ENCODE measurements at places on chromosomes 4 and X.

DNA sequence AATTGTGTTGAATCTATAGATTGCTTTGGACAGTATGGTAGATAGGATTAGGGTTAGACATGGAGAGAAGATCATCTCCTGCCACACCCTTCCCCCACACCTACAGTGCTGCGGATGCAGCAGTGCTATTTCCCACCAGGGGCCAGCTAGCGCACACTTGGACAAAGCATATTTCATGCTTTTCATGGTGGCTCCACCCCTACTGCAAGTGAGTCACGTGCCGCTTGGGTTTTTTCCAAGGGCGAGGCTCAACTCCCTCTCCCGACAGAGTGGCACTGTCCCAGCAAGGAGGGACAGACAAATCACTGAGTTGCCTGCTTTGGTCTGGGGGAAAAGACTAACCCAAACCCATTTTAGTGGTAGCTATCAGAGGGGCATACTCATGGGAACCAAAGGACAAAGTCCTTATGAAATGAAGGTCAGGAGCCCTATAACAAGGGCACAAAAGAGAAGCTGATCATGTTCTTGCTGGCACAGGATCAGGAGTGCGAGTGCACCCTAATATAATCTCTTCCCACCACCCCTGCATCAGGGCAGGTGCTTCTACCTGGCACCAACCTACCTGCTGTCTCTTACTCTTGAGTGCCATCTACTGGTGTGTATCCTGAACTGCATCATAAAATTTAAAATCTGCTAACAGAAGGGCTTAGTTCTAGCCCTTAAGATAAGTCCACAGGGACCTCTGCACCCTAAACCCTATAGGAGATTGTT lies 55.1 kb upstream of the PGAM4 start:
- DNase-seq, result peak; percentile 33

DNA sequence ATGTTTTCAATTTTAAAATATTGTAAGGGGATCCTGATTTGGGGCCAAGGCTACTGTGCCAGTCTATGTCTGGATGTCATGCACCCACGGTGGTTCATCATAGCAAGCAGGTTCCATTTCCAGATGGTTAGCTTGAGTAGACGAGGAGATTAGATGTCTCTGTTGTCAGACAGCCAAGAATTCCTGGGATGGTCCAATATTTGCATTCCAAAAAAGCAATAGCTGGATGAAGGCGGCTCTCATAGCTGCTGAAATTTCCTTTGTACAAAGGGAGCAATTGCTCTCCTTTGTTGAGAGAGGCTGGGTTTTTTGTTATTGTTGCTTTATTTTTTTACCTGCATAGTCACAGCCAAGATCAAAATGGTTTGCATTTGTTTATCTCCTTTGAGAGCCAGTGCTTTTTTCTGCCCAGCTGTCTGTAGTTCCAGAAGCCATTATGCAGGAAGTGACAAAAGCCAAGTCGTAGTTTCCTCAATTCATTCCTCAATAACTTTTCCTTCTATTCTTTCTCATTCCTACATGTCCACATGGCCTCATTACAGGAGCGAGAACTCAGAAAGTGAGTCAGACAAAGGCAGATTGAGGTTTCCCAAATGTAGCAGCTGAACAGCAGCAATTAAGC lies 107.9 kb downstream of the MMRN1 start:
- DNase-seq, result no peak

DNA sequence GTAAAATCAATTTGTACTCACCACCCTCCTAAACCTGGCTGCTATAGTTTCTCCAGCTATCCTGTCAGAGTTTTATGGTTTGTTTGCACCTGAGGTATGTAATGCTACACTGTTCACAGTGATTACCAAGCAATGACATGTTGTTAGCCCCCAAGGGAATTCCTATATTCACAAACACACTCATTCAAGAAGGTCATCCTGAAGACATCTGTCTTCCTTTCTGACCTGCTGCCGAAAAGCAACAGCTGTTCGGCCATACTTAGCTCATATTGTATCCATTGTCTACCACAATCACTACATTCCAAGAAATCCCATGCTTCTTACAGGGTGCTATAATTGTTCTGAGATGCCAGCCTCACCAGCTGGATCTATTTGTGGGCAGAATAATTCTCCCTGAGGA lies 160.1 kb upstream of the GYPA start:
- DNase-seq, result no peak

- DNase-seq, result no peak
Observed at GRCh38 chr4:168795346-168795745, 214.7 kb downstream of the CBR4 start.

- DNase-seq, result no peak
Observed at GRCh38 chr4:76279462-76279861, 27.1 kb upstream of the STBD1 start.

- no peak for DNase-seq
Observed at GRCh38 chrX:112672788-112673560, 6.8 kb downstream of the LHFPL1 start.

DNA sequence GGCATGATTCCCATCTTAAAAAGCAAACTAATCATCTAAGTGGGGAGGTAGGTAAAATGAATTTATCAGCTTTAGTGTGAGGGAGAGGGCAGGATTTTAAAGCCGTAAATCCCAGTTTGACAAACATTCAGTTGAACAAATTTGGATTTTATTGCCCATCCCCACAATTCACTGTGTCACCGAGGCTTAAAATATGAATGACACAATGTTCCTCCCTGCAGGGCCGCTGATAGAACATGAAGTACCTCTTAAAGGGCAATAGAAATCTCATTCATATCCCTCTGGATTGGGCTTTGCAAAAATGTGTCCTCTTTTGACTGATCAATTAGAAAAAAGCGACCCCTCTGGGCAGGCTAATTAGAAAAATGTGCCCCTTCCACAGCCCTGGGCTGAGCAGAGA lies 45.5 kb upstream of the SMAD1 start:
- no peak for DNase-seq

DNA sequence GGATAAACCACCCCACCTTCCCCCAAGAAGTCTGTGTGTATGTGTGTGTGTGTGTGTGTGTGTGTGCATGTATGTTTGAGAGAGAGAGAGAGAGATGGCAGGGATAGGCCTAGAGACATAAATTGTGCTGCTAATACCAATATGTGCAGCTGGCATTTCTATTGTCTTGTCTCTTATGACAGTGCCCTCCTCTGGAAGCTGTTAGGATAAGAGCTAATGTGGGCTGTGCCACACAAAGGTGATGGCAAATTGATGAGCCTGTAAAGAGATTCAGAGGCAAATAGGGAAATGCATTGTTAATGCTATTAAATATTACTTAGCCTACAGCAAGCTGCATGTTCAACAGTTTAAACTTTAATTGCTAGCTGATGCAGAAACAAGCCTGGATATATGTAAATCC lies 332.0 kb downstream of the NKX6-1 start:
- DNase-seq, result no peak

DNA sequence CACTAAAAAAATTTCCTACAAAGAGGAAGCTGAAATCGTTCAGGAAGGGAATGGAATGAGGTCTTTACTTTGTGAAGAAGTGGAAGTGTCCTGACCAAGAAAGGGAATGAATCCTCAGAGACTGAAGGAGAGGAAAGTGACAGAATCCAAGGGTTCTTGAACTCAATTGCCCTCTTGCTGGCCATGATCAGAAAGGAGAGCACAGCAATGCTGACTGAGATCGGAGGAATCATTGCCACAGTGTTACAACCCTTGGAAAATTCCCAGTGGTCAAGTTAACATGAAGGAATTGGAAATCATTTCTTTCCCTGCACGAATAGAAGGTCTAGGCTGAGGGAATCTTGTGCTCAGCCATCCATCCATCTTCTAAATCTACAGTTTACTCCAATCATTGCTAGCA lies 190.0 kb upstream of the NEIL3 start:
- no peak for DNase-seq

DNA sequence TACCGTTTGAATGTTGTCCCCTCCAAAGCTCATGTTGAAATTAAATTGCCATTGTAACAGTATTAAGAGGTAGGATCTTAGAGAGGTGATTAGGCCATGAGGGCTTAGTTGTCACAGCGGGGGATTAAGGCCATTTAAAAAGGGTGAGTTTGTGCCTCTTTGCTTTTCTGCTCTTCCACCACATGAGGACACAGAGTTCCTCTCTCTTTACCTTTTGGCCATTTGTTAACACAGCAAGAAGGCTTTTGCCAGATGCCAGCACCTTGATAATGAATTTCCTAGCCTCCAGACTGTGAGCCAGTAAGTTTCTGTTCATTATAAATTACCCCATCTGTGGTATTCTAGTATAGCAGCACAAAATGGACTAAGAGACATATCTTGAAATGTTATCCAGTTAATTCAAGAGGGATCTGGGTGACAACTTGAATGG lies 7.8 kb upstream of the HERC3 start:
- no peak for DNase-seq

DNA sequence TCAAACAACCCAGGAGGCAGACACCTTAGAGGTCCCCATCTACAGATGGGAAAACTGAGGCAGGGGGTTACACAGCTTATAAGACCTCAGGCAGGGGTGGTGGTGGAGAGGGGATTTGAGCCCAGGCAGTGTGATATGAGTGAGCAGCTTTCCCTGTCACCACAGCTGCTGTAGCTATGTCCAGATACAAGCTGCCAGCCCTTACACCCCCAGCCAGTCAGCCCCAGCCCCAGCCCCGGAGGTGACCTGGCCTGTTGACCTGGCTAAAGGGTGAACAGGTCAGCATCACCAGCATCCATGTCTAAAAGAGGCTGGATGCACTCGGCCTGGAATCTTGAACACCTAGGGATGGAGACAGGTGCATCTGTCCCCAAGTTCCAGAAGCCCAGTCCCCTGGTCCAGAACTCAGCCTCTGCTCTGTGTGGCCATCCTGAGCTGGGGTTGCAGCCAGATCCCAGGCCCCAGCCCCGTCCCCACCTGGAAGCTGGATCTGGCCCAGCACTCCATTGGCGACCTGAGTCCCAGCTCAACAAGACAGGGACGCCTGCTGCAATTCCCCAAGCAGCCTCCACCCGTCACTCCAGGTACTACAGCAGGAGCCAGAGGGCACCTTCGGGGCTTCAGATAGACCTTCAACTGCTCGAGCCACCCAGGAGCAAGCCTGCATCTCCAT lies 89.5 kb downstream of the JAKMIP1 start:
- DNase-seq, result no peak

GRCh38 chr4:38202242-38202641 lies 242.0 kb downstream of the PTTG2 start:
- no peak for DNase-seq

DNA sequence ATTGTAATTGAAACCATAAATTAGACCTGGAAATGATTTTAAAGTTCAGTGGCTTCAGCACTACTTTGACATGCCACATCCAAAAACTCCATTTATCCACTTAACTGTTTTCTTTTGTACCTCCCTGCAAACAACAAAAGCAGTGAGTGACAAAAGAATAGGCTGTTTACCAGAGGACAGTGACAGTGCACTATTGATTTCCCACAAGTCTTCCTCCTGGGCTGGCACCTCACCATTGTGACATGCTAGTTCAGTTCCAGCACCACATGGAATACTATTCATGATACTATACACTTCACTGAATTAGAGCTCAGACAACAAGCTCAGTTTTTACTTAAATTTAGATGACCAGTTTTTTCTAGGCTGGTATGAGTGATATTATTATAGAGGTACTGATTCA lies 29.3 kb downstream of the MOSPD2 start:
- no peak for DNase-seq

GRCh38 chr4:70903291-70903603 lies 1.1 kb downstream of the MOB1B start:
- no peak for DNase-seq

GRCh38 chr4:65880594-65880993 lies 210.3 kb upstream of the EPHA5 start:
- no peak for DNase-seq

GRCh38 chrX:154121961-154122360 lies 22.1 kb upstream of the OPN1LW start:
- no peak for DNase-seq

DNA sequence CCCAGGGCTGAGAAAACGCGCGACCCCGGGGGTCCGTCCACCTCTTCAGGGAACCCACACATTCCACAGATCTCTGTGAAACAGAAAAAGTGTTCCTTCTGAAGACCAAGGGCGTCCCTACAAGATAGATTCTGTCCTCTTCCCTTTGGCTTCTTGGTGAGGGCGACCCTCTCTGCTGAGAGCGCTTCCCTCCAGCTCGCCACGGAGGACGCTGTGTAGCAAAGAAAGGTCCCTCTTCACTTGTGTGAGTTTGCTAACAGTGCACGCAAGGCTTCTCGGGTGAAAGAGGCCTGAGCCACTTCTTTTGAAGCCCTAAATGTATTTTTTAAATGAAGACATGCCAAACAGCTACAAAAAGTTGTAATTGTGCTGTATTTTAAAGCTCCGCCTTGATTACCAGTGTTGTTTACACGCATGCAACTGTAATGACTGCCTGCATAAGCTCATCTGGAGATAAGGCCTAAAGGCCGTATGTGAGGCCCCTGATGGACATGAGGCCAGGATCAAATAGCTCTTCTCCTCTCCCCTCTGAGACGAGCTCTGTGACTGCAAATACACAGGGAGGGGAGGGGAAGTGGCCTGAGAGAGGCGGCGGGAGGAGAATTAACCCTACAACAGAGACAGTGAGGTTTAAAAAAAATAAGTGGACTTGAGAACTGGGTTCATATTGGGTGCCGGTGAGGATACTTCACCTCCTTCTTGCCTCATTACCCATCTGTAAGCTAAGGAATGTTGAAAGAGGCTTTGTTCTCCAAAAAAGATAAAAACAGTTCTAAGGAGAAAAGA lies 95.5 kb downstream of the SOWAHB start:
- no peak for DNase-seq

DNA sequence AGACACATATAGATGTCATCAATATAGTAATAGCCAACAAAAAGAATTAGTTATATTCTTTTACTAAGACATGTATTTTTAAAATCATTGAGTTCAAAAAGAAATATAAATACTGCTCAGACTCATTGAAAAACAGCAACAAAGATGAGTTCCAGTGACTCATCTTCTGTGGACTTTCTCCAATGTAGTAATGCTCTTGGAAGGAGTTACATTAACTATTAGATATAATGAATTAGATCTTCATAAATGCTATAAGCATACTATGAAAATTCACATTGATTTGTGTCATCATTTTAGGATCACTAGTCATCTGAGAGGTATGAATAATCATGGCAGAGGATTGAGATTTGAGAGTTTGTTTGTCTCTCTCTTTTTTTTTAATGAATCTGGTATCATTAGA lies 547.8 kb upstream of the PCDH7 start:
- DNase-seq, result no peak

DNA sequence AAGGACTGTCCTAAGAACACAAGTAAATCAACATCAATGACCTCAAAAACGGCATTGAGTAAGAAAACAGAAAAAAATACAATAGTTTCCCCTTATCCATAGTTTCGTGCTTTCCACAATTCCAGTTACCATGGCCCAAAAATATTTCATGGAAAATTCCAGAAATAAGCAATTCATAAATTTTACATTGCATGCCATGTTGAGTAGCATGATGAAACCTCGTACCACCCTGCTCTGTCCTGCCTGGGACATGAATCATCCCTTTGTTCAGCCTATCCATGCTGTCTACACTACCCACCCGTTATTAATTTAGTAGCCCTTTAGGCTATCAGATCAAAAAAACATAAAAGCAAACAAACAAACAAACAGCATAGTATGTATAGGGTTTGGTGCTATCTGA lies 51.1 kb downstream of the KLF3 start:
- no peak for DNase-seq
